ENCODE measurements at places on chromosomes 6 and 20.

DNA sequence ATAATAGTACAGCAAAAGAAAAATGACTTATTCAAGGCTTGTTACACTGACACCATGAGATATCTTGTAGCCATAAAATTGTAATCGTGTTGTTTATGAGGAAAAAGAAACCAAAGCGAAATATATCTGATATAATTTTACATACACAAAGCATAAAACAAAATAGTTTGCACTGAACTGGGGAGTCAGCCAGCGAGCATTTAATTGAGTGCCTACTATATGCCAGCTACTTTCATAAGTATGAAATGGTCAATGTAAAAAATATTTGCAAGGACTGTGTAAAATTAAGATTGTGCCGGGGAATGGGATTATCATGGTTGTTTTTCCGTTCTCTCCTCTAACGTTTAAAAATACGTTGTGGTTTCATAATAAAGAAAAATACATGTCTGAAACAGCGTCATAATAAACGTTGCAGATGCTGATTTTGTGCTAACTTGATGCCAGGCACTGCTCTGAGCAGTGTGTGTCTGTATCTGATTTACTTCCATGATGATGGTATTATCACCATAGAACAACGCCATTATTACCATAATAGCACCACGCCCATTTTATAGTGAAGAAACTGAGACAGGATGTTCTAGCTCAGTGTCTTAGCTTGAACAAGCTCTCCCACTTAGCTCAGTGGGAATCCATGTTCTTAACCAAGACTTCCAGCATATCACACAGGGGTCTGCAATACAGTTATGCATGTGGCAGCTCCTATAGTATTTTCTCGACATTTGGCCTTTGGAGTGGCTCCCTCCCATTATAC, 144.6 kb downstream of the BCAS1 start:
- no peak for DNase-seq

DNA sequence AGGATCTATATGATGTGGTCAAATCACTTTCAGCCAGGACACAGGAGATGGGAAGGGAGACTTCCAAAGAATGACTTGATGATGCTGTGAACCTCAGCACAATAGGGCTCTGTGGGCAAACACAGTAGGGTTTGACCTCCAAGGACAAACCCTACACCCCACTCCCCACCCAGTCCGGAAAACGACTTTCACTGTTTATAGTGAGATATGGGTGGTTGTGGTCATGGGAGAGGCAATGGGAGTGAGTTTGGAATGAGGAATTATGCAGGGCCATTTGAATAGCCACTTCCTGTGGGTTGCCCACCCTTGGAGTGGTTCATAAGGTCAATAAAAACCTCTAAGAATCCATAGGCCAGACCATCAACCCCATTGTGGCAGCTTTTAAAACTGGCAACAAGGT, 38.4 kb upstream of the PRND start:
- no peak for DNase-seq

GRCh38 chr20:58715801-58716475, 23.3 kb downstream of the NPEPL1 start:
- no peak for DNase-seq

DNA sequence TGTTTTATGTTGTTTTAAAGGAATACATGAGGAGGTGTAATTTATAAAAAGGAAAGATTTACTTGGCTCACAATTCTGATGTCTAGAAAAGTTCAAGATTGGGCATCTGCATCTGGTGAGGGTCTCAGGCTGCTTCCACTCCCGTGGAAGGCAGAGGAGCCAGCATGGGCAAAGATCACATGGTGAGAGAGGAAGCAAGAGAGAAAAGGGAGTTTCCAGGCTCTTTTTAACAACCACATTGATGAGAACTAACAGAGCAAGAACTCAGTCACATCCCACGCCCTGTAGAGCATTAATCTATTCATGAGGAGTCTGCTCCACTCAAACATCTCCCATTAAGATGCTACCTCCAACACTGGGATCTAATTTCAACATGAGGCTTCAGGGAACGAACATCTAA, 1666.3 kb downstream of the HACE1 start:
- no peak for DNase-seq

- DNase-seq: peak; percentile 43
These were observed 171.1 kb downstream of the ADAT2 start for GRCh38 chr6:143279385-143279784.

GRCh38 chr6:100023798-100024197, 29.8 kb upstream of the MCHR2 start:
- no peak for DNase-seq

- DNase-seq: no peak
These were observed 441.5 kb downstream of the HTR1B start for GRCh38 chr6:77021778-77022177.

- DNase-seq: peak; percentile 7
These were observed 594.6 kb downstream of the DOK5 start for GRCh38 chr20:55070001-55070400.

GRCh38 chr6:163309491-163310026, 105.0 kb upstream of the QKI start:
- DNase-seq: peak; percentile 83

- DNase-seq: no peak
These were observed 24.8 kb downstream of the PRIM2 start for GRCh38 chr6:57342148-57342669.

DNA sequence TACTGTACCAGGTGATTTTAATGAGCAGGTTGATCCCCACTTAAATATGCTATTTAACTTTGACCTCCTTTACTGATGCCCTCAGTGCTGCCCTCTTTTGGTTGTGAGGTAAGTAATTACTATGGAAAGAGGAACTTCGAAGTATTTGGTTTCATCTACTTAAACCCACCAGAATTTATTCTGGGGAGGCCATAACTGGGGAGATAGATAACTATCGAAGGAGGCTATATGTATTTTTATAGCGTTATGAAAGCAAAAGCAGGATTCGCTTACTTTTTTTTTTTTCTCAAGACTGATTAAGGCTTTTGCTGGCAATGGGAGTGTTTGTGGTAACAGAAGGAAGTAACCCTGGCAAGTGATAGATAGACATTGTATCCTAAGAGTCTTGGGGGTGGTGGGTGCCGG, 168.9 kb upstream of the CENPW start:
- DNase-seq: peak; percentile 54

GRCh38 chr6:90390379-90390778, 93.7 kb upstream of the BACH2 start:
- DNase-seq: no peak

GRCh38 chr20:32743237-32744112, at the start of gene COMMD7:
COMMD7 (minus strand) TSS chr20:32743467; CDS start chr20:32743391, 76 bp downstream.
- DNase-seq: peak; percentile 61

- DNase-seq: no peak
These were observed 143.7 kb downstream of the MOXD1 start for GRCh38 chr6:132257561-132257960.

GRCh38 chr6:119881416-119881815, 531.9 kb upstream of the MAN1A1 start:
- peak; percentile 14 for DNase-seq

- peak; percentile 88 for DNase-seq
These were observed 99.4 kb downstream of the EYA4 start for GRCh38 chr6:133340557-133340956.

GRCh38 chr6:104301951-104302350, 557.8 kb downstream of the HACE1 start:
- DNase-seq: no peak

DNA sequence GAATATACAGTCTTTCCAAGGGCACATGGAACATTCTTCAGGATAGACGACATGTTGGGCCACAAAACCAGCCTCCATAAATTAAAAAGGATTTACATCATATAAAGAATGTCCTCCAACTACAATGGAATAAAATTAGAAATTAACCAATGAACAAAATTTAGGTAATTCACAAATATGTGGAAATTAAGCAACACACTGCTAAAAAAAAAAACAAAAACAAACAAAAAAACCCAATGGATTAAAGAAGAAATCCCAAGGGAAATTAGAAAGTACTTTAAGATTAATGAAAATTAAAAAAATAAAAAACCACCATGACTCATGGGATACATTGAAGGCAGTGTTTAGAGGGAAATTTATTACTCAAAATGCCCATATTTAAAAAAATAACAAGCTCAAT, 21.4 kb upstream of the NT5E start:
- DNase-seq: no peak

GRCh38 chr6:158905277-158905676, 86.1 kb upstream of the EZR start:
- no peak for DNase-seq

All from Daoy (cell line).